T-helper 2 cell treated with Interferon-gamma antibody and Interleukin-4, amounts not matched to agents 100 ng/mL and 5 ng/mL, for 36 hours (primary cell): ENCODE measurements at places on chromosomes 11 and 22. TPM values are rescaled to one million over a fixed set of nuclear protein-coding genes. Genes with fewer than 3 reads are reported as not detected.

Gene LAMTOR1
- 81.2 and 84.5 TPM in 2 replicates for total RNA-seq

Gene SCGB2A2
- not detected in 2 replicates for total RNA-seq

Gene KDM4E
- not detected in 2 replicates for total RNA-seq

Gene PHOX2A
- total RNA-seq = not detected in 2 replicates

Gene UBXN1
- total RNA-seq = 113 and 119 TPM in 2 replicates

Gene OR5F1
- not detected in 2 replicates for total RNA-seq

Gene VPREB3
- not detected in 2 replicates for total RNA-seq

Gene WNT7B
- total RNA-seq = not detected in 2 replicates

Gene P2RY6
- not detected in 2 replicates for total RNA-seq

Gene IGF2
- not detected in 2 replicates for total RNA-seq

Gene UPK3A
- not detected in 2 replicates for total RNA-seq

Gene C1QTNF5
- not detected in 2 replicates for total RNA-seq

Gene RNH1
- total RNA-seq = 99.8 and 101 TPM in 2 replicates
